ENCODE measurements at places on chromosomes 7 and 10. TPM values are rescaled to one million over a fixed set of nuclear protein-coding genes. Genes with fewer than 3 reads are reported as not detected.
A peak's percentile ranks its signal among the peaks of the same experiment; 100 is the strongest.

DNA sequence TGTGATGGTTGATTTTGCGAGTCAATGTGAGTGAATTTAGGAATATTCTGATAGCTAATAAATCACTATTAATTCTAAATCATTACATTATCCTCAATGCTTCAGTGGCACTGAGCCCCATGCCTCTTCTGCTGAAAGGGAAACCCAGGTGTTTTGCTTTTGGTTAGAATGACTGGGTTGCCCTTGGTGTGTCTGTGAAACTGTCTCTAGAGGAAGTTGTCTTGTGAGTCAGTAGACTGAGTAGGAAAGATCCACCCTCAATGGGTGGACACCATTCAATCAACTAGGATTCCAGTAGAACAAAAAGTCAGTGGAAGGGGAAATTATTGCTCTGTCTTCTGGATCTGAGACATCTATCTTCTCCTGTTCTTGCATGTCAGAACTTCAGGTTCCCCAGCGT, 472.4 kb downstream of the ANKRD7 start:
- H3K27ac ChIP-seq, result no peak overlapping the region
- H3K4me3 ChIP-seq, result no peak overlapping the region
- H3K4me1 ChIP-seq, result no peaks in the 10 kb centered on the region
- no peaks in the 10 kb centered on the region for H3K27me3 ChIP-seq
- DNase-seq, result no peak
- no peaks in the 10 kb centered on the region for H3K36me3 ChIP-seq

GRCh38 chr7:137480401-137480800, 136.9 kb upstream of the PTN start:
- no peak overlapping the region for H3K4me3 ChIP-seq
- DNase-seq, result no peak
- H3K27me3 ChIP-seq, result no peaks in the 10 kb centered on the region
- no peak overlapping the region for H3K27ac ChIP-seq
- no peaks in the 10 kb centered on the region for H3K4me1 ChIP-seq

CRYGN gene
- total RNA-seq, result not detected

HOXA1 gene
- 1.1 TPM for total RNA-seq

DNA sequence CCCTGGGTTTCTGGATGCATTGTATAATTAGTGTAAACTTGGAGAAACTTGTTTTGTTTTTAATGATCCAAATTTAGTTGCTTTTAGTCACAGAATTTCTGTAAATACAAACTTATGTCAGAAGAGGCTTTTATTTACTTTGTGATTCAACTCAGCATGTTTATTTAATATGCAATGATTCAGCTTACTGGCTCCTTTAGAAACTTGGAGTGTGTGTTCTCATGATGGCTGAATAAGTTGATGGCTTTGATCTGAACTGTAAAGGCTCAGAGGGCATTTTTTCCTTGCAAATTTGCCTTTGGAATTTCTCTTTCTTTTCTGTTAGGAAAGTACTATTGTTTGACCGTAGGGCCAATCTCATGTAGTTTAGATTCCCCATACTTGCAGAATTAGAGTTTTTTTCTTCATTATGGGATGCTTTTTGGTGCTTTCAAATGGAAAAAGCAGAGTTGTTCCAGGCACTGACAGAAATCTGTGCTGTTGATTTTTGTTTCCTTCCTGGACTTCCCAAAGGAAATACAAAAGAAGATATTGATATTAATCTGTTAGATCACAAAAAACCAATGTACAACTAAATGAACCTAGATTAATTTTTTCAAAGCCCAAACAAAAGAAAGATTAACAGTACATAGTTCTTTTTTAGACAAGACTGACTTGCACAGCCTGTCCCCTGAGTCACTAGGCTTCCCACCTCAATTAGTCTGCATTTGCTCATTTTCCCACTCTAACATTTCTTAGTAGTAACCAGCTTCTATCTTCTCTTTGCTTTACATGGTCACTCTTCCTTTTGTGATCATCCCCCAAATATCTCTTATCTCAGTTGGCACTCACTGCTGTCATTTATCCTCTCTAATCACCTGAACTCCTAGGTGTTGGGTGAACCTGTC, 96.8 kb upstream of the AGR3 start:
- H3K27ac ChIP-seq, result no peak overlapping the region
- DNase-seq, result no peak
- H3K4me3 ChIP-seq, result no peak overlapping the region
- peaks cover 5% of the 10 kb centered on the region for H3K4me1 ChIP-seq
- H3K36me3 ChIP-seq, result no peaks in the 10 kb centered on the region

- H3K4me1 ChIP-seq, result peaks cover 10% of the 10 kb centered on the region
- H3K36me3 ChIP-seq, result no peaks in the 10 kb centered on the region
- H3K27ac ChIP-seq, result no peak overlapping the region
- no peak for DNase-seq
- no peak overlapping the region for H3K4me3 ChIP-seq
These were observed 124.4 kb upstream of the TCERG1L start for GRCh38 chr10:131435760-131436457.

- peak overlapping the region; percentile 82 for H3K27ac ChIP-seq
- H3K27me3 ChIP-seq, result no peaks in the 10 kb centered on the region
- peak; percentile 81 for DNase-seq
These were observed 22.8 kb downstream of the EEPD1 start for GRCh38 chr7:36175886-36176285.

- H3K4me3 ChIP-seq, result no peak overlapping the region
- DNase-seq, result no peak
- no peaks in the 10 kb centered on the region for H3K4me1 ChIP-seq
These were observed 167.9 kb upstream of the ZMIZ1 start for GRCh38 chr10:78900715-78901430.

GRCh38 chr7:70446448-70447143, 685.3 kb upstream of the GALNT17 start:
- no peak for DNase-seq
- H3K4me1 ChIP-seq, result no peaks in the 10 kb centered on the region
- no peaks in the 10 kb centered on the region for H3K27me3 ChIP-seq
- H3K36me3 ChIP-seq, result no peaks in the 10 kb centered on the region
- H3K27ac ChIP-seq, result no peak overlapping the region

DNA sequence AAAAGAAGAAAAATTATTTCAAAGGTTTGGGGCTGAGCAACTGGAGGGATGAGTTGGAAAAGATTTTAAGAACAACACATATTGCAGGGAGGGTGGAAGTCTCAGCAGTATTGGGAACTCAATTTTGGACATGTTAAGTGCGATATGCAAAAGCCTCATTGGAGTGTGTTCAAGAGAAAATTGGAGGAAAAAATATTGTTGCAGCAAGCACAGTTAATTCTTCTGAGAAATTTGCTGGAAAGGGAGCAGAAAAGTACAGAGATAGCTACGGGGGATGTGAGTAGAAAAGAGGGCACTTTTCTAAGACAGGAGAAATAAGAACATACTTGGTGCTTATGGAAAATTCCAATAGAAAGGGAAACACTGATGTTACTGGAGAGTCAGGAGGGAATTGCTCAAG, 59.8 kb upstream of the MAGI2 start:
- no peak overlapping the region for H3K27ac ChIP-seq
- H3K4me3 ChIP-seq, result no peak overlapping the region
- no peak for DNase-seq
- H3K27me3 ChIP-seq, result no peaks in the 10 kb centered on the region

FAM25C gene
- not detected for total RNA-seq

DNA sequence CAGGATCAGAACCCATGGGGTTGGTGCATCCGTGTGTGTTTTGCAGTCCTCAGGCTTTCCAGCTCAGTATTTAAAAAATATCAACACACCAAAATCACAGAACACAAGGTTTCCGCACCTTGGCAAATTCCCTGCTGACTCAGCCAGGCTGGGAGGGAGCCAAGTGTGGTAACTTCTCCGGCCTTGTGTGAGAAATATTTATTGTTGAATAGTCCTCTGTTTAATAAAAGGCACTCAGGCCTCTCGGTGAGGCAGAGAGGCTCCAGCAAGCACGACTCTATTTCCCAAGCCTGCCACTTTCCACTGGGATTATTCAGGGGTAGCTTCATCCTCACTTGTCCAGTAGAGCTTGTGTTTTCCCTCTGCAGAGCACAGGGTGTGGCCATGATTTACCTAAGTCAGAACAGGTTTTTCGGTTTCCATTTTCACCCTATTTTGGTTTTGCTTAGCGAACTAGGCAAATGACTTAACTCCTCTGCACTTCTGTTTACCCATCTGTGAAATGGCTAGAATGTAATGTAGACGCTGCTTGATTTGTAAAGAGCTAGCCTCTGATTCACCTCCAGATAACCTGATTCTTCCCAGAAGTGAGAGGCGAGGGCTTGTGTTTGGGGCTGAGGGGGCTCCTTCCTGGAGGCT, 13.0 kb upstream of the CHST15 start:
- DNase-seq, result peak; percentile 93
- peaks cover 34% of the 10 kb centered on the region for H3K4me1 ChIP-seq
- no peaks in the 10 kb centered on the region for H3K36me3 ChIP-seq
- H3K27me3 ChIP-seq, result no peaks in the 10 kb centered on the region
- no peak overlapping the region for H3K4me3 ChIP-seq

DNA sequence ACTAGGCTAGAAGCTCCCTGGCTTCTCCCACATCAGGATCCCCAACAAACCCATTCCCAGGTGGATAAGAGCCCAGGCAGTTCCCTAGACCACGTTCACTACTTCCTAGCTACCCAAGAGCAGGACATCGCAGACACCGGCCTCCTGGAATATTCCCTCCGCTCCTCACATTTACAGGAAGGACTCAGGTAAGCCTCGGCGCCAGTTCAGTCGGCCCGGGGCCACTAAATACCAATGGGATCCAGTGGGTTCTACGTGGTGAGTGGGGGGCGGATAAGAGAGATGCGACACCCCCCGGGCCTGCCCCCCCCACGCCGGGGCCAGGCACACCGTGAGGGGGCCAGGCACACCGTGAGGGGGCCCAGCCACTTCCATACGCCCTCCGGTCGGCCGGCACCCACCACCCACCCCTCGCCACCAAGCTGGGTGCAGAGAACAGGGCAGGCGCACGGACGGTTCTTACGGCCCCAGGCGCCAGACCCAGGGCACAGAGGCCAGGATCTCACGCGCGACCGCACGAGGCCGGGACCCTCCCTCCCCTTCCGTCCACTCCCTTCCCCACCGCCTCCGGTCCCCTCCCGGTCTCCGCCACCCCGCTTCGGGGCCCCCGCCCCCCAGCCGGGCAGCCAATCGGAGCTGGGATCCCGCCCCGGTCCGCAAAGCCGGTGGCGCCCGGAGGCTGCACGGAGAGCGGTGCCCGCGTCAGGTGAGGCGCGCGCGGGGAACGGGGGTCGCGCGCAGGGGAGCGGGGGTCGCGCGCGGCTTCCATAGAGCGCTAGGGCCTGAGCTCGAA, at the start of gene BLVRA:
TSS of gene BLVRA (plus strand) at position 652 of the 793 bp plus-strand sequence. CDS start 12,479 bp downstream, outside the sequence.
- peak; percentile 85 for DNase-seq
- no peaks in the 10 kb centered on the region for H3K27me3 ChIP-seq
- H3K4me1 ChIP-seq, result no peaks in the 10 kb centered on the region
- H3K36me3 ChIP-seq, result no peaks in the 10 kb centered on the region
- H3K27ac ChIP-seq, result peak within 1 kb of the TSS; percentile 81

GRCh38 chr10:120593693-120594092, 136.7 kb downstream of the PLPP4 start:
- DNase-seq, result no peak
- no peaks in the 10 kb centered on the region for H3K4me1 ChIP-seq
- H3K36me3 ChIP-seq, result no peaks in the 10 kb centered on the region

CDK1 gene
- total RNA-seq, result 2.7 TPM

Data from sigmoid colon (tissue), 7 donors.